ENCODE measurements at places on chromosomes 4 and X.

DNA sequence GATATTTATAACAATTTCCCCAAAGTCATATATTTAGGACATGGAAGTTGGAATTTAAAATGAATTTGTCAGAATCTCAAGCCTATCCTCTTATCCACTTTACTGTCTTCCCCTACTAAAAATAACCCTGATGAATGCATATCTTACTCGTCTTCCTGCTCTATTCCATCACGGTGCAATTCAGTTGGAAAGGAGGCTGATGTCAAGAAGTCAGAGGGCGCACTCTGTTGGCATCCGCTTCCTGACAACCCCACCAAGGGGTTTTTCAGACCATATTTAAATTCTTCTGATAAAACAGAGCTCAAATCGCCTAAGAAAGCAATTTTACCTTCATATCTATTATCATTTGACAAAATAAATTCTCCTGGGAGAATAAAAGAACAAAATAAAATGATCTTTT lies 233.5 kb downstream of the ARHGAP24 start:
- H3K36me3 ChIP-seq: no peaks in the 10 kb centered on the region
- H3K4me1 ChIP-seq: no peaks in the 10 kb centered on the region
- no peak overlapping the region for H3K27ac ChIP-seq

DNA sequence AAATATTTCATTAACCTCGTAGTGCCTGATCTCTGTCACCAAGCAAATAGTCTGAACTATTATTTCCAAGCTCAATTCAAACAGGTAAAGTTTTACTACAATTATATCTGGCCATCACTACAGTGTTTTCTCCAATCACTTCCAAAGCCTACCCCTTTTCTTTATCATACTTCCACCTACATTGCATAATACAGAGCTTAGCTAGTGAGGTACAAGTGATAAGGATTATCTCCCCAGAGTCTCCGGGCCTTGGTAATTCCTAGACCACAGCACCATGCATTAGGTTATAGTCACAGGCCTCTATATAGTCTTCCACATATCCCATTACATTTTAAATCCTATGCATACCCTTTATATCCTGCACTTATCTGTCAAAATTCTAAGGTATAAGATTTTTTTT lies 154.2 kb downstream of the SNCA start:
- H3K27me3 ChIP-seq: peaks cover 34% of the 10 kb centered on the region
- no peak overlapping the region for H3K4me3 ChIP-seq
- no peaks in the 10 kb centered on the region for H3K36me3 ChIP-seq
- no peak for DNase-seq
- no peak overlapping the region for H3K27ac ChIP-seq

- no peaks in the 10 kb centered on the region for H3K27me3 ChIP-seq
- no peak for DNase-seq
- H3K4me3 ChIP-seq: no peak overlapping the region
- no peaks in the 10 kb centered on the region for H3K36me3 ChIP-seq
- H3K27ac ChIP-seq: no peak overlapping the region
Measured at GRCh38 chrX:70508296-70508911, 63.8 kb downstream of the DLG3 start.

- no peak for DNase-seq
- no peaks in the 10 kb centered on the region for H3K4me1 ChIP-seq
- H3K27me3 ChIP-seq: peaks cover 33% of the 10 kb centered on the region
- H3K36me3 ChIP-seq: no peaks in the 10 kb centered on the region
Measured at GRCh38 chr4:119337010-119337409, 15.1 kb upstream of the FABP2 start.

GRCh38 chrX:151712253-151712652 lies 3.6 kb upstream of the FATE1 start:
- no peaks in the 10 kb centered on the region for H3K36me3 ChIP-seq
- H3K4me3 ChIP-seq: no peak overlapping the region
- peaks cover 16% of the 10 kb centered on the region for H3K27me3 ChIP-seq

- H3K4me3 ChIP-seq: no peak overlapping the region
- H3K4me1 ChIP-seq: no peaks in the 10 kb centered on the region
- no peak overlapping the region for H3K27ac ChIP-seq
- no peak for DNase-seq
Measured at GRCh38 chr4:118865091-118865708, 23.5 kb upstream of the SYNPO2 start.

DNA sequence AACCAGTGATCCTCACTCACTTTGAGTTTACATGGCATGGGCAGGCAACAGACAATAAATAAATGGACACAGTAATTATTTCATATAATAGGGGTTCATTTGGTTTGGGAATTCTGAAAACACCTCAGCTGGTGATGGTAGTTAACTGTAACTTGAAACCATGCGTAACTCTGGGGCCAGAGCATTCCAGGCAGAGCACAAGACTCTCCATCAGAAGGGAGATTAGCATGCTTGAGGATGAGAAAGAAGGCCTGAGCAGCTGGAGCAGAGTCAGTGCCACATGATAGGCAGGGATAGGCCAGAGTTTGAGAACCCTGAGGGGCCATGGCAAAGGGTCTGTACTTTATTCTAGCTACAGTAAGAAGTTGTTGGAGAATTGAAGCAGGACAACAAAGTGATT lies 56.3 kb upstream of the CXCL8 start:
- H3K27me3 ChIP-seq: no peaks in the 10 kb centered on the region
- no peaks in the 10 kb centered on the region for H3K4me1 ChIP-seq
- no peak overlapping the region for H3K4me3 ChIP-seq
- H3K36me3 ChIP-seq: peaks cover 3% of the 10 kb centered on the region

GRCh38 chrX:56382278-56382677 lies 150.1 kb downstream of the KLF8 start:
- H3K27ac ChIP-seq: no peak overlapping the region
- H3K27me3 ChIP-seq: no peaks in the 10 kb centered on the region
- no peak overlapping the region for H3K4me3 ChIP-seq

GRCh38 chrX:48937054-48937907 lies 18.5 kb upstream of the PIM2 start:
- no peaks in the 10 kb centered on the region for H3K27me3 ChIP-seq
- peak; percentile 84 for DNase-seq
- peaks cover 35% of the 10 kb centered on the region for H3K36me3 ChIP-seq
- peak overlapping the region; percentile 80 for H3K4me3 ChIP-seq

DNA sequence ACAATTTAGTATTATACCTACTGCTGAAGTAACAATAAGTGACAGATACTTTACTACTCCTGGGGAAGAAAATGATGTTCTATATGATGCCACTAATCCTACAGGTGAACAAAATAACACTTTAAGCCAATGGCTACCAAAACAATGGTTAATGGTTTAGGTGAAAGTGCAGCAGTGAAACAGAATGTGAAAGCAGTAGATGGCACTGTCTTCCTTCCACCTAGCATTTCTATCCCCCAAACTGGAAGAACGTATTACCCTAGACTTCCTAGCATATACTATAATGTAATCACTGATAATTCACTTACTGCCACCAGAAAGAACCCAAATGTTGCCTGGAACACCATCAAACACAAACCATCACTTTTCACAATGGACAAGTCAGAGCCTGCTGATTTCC lies 18.9 kb upstream of the CABS1 start:
- H3K4me3 ChIP-seq: no peak overlapping the region
- no peaks in the 10 kb centered on the region for H3K4me1 ChIP-seq
- no peak for DNase-seq
- no peaks in the 10 kb centered on the region for H3K27me3 ChIP-seq

DNA sequence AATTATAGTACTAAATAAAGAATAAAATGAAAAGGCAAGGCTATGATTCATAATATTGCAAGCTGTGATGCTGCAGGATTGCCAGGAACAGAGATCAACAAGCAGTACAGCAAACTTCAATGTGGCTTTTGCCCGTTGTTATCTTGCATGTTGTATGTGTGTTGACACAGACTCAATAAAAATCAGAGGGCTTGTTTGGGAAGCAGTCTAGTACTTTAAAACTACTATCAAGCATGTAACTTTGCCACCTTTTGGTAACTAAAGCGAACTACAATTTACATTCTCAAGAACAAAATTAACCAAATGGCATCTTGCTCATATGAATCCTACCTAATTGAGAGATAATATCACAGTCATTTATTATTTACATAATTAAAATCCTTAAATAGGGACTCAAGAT lies 79.8 kb upstream of the GPM6A start:
- H3K27me3 ChIP-seq: no peaks in the 10 kb centered on the region
- H3K4me1 ChIP-seq: no peaks in the 10 kb centered on the region
- H3K36me3 ChIP-seq: no peaks in the 10 kb centered on the region
- no peak for DNase-seq
- H3K27ac ChIP-seq: no peak overlapping the region

DNA sequence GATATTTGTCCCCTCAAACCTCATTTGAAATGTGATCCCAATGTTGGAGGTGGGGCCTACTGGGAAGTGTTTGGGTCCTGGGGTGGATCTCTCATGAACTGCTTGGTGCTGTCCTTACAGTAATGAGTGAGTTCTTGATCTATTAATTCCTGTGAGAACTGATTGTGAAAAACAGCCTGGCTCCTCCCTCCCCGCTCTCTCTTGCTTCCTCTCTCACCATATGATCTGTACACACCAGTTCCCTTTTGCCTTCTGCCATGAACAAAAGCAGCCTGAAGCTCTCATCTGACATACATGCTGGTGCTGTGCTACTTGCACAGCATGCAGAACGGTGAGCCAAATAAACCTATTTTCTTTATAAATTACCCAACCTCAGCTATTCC lies 11.2 kb upstream of the YIPF7 start:
- no peaks in the 10 kb centered on the region for H3K4me1 ChIP-seq
- peaks cover under 1% of the 10 kb centered on the region for H3K36me3 ChIP-seq
- DNase-seq: no peak
- H3K27me3 ChIP-seq: peaks cover 24% of the 10 kb centered on the region
